Stimulated activated CD4-positive, alpha-beta T cell treated with anti-CD3 and anti-CD28 coated beads, Interleukin-4, amount 100 ng/mL, for 4 hours (primary cell): ENCODE measurements at places on chromosomes 3 and 15.

- no peak for DNase-seq
These were observed 240.7 kb upstream of the DNAJC19 start for GRCh38 chr3:181230258-181230657.

DNA sequence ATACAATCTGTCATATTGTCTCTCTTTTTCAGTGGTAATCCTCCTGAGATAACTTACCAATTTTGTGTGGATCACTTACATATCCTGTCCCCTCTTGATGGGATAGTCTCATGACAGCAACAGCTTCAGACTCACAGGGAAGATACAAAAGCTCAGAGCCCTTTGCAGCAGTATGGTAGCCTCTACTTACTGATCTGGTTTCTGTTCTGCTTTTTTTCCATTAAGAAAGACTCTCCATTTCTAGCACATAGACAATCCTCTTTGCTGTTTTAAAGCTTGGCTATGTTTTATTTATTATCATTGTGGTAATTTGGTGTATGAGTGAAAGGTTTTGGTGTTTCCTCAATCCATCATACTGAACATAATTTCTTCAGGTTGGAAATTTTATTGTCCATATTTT, 25.4 kb upstream of the SOX14 start:
- no peak for DNase-seq

DNA sequence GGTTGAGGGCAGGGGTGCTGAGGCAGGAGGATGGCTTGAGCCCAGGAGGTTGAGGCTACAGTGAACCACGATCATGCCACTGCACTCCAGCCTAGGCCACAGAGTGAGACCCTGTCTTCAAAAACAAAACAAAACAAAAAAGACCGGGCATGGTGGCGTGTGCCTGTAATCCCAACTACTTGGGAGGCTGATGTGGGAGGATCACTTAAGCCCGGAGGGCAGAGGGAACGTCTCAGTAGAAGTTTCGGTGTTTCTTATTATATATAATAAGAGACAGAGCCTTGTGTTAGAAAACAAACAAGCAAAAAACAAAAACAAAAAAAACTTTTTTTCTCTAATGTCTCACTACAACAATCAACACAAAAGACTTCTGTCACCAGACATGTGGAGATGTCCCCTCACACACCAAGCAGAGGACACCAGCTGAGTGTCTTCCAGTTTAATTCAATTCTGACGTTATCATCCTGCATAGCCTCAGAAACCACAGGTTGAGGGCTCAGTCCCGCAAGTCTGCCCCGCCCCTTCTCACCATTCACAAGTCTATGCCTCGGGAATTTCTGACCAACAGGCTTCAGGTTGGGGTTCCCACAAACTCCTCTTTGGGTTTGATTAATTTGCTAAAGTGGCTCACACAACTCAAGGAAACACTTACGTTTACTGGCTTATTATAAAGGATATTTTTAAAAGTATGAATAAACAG, 24.0 kb upstream of the EIF4A2 start:
- DNase-seq, result no peak

DNA sequence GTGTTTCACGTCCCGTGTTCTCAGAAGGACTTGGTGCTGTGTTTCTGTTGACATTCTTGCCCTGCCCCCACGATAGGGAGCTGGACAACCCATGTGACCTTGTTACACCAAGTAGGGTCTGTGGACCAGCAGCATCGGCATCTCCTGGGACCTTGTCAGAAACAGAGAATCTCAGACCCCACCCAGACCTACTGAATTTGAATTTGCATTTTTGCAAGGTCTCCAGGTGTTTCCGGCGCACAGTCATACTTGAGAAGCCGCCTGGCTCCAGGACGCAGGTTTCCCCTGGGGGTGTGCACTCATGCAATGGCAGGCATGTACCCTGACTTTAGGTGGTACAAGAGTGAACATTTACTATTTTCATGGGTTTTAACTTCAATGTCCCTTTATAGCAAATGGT, 117.9 kb downstream of the TLE3 start:
- DNase-seq, result no peak

DNA sequence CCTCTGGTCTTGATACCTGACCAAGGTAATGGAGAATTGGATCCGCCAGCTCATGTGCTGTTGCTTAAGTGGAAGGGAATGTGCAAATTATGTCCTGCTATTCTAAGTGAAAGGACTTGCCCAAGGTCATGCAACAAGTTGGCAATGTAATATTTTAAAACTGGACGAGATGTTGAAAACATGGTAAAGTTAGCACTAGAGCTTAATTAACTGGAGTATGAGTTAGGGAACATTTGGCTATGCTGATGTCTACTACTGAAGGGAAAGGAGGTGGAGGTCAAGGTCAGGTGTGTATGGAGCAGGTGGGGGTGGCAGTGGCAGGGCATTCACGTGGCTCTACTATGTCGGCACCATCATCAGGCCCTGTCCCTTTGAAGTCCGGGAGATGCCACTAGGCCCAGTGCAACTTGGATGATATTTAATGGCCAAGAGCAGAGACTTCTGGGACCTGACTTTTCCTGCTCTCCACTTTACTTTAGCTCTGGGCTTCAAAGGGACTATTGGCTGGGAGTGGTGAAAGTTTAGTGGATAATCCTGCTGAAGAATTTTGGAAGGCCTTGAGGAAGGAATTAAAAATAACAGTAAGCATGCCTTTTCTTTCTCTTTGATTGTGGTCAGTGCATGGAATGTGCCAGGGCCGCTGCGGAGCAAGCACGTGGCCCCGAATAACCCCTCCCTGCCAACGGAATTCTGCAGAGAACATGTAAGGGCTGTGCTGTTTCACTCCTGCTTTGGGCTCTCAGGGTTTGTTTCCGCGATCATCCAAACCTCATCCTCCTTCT, 14.9 kb downstream of the SMAD3 start:
- no peak for DNase-seq

- no peak for DNase-seq
These were observed 7.3 kb downstream of the TRA2B start for GRCh38 chr3:185930393-185931107.

GRCh38 chr3:193865339-193865738, 270.6 kb upstream of the HES1 start:
- DNase-seq, result no peak

DNA sequence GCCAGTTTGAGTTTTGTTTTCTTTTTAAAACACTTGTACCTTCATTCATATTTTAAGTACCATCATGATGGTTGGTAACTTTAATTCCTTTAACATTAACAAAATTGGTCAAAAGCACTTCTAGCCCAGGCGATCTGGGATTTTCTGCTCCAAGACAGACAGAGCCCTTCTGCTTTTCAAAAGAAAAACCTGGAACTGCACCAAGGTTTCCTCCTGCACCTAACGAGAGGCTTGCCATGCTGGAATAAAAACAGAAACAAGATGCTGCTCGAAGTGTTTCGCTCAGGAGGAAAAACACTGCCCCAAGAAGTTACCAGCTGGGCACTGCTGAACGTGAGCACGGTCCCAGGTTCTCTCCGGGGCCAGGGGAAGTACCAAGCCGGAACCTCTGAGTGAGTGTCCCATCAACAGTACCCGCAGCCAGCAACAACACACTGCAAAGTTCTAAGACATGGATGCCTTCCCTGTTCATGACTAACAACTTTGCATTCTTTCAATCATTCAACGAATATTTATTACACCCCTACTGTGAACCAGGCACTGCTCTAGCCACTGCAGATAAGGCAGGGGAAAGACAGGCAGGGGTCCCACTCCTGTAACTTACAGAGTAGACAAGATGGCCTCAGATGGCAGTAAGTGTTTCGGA, 98.8 kb downstream of the XXYLT1 start:
- no peak for DNase-seq

GRCh38 chr3:171248426-171249111, 211.6 kb downstream of the TNIK start:
- no peak for DNase-seq

- DNase-seq, result no peak
These were observed 47.2 kb downstream of the SLC12A8 start for GRCh38 chr3:125165189-125165947.

GRCh38 chr15:41876689-41877088, 17.2 kb downstream of the SPTBN5 start:
- DNase-seq, result no peak

DNA sequence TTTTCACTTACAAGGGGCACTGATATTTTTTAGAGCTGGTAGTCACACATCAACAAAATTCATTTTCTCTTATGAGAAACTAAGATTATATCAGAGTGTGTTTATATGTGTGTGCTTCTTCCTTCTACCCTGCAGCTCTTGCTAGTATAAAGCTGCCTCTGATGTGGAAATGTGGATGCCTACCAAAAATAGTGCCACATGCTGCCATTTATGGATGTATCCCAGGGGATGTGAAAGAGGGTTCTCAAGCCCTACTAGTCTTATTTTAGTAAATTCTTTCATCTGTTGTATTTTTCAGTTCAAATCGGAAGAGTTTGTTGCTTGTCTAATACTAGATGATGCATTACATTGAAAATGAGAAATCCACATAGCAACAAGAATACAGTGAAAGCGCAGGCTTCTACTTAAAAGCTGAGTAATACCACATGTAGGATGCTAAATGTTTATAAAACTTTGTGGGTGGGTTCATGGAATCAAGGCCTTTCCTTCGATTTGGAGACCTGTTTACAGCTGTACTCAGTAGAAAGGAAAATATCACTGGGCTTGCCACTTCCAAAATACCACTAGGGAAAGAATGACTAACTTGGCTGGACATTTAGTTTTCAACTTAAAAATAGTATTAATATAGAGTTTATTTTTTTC, 399.2 kb downstream of the EPHA3 start:
- no peak for DNase-seq

DNA sequence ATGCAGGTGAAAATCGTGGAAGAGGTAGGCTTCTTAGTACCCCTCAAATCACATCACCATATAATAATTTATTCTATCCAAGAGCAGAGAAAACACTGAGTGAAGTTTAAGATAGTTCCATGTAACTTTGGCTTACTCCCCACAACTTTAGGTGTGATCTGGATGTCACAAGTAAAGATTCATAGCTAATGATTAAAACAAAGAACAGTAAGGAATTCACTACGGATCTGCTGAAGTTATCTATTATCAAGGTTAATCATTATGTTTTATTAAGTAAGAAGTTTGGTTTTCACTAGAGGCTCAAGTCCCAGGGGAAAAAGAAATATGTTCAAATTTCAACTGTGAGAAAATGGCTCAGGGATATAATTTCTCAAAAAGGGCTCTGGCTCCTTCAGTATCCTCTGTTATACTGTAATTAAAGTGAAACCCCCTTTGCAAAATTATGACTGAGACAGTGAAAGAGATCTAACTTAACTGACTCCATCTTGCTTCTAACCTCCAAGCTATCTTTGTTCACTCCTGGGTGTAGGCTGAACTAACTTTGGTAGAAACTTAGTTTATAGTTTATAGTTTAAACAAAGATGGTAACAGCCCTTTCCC, 17.1 kb downstream of the CD80 start:
- no peak for DNase-seq

GRCh38 chr3:14125193-14126016, 553 bp downstream of the TMEM43 start:
- DNase-seq, result peak; percentile 76

DNA sequence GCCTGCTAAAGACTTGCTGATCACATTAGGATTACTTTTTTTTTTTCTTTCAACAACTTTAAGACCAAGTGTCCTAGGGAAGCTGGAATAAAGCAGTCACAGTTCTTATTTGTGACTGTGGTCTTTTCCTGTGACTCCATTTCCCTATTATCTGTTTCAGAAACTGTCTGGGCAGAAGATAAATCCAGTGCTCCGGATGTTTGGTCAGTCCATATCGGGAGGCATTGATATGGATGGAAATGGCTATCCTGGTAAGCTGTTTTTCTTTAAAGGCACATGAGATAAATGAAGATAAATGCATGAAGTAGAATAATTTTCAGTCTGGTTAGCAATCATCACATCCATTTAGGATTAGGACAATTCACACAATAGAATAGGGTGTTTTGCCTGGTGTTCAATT, 338.3 kb upstream of the CTDSPL start:
- DNase-seq, result no peak

GRCh38 chr3:71039332-71039731, 544.2 kb downstream of the FOXP1 start:
- DNase-seq, result no peak

- DNase-seq, result no peak
These were observed 52.8 kb downstream of the PLXNA1 start for GRCh38 chr3:127035677-127036076.

GRCh38 chr15:96362755-96363651, 32.5 kb downstream of the NR2F2 start:
- DNase-seq, result no peak

GRCh38 chr3:100563228-100563627, 46.2 kb upstream of the ADGRG7 start:
- DNase-seq, result no peak

- DNase-seq, result peak; percentile 4
These were observed 847 bp downstream of the WHAMM start for GRCh38 chr15:82810061-82810889.

DNA sequence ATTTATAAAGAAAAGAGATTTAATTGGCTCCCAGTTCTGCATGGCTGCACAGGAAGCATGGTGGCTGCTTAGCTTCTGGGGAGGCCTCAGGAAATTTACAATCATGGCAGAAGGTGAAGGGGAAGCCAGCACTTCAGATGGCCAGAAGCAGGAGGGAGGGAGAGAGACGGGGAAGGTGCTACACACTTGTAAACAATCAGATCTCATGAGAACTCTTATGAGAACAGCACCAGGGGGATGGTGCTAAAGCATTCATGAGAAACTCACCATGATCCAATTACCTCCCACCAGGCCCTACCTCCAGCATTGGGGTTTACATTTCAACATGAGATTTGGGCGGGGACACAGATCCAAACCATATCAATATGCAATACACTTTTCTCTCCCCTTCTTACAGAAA, 73.7 kb downstream of the ECT2 start:
- DNase-seq, result no peak

DNA sequence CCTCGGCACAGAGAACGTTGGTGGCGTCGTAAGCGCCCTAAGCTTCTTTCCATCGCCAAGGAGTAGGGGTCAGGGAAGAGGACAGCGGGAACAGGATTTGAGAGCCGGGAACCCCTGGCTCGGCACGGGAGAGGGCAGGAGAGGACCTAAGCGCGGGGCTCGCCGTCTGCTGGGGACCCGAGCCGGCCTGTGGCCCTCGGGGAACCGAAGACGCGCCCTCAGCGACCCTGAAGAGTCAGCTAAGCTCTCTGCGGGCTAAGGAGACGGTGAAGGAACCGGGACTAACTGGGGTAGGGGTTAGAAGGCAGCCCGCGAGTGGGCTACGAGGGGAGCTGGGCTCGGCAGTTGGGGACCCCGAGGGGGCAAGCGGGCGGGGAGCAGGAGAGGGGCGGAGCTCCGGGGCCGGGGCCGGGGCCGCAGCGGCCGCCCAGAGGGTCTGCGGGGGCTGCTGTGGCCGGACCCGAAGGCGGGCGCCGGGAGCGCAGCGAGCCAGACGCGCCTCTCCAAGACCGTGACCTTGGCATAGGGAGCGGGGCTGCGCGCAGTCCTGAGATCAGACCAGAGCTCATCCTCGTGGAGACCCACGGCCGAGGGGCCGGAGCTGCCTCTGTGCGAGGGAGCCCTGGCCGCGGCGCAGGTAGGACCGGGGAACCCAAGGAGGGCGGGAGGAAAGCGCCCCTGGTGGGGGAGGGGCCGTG, 574 bp downstream of the CASR start:
- DNase-seq, result no peak

GRCh38 chr15:66275352-66275751, 18.0 kb upstream of the DIS3L start:
- DNase-seq, result no peak

- DNase-seq, result no peak
These were observed 391.6 kb upstream of the PROK2 start for GRCh38 chr3:72176537-72177041.
